A549 treated with DMSO at 1 μM for 4 hours (cell line): ENCODE measurements at places on chromosomes 2 and 18. TPM values are rescaled to one million over a fixed set of nuclear protein-coding genes. Genes with fewer than 3 reads are reported as not detected.

The LIPG gene
- 0.10 to 0.44 TPM (median 0.23 TPM) in 5 replicates for total RNA-seq

The BCS1L gene
- total RNA-seq, result 38.3 to 50.3 TPM (median 44.1 TPM) in 5 replicates

The MROH2A gene
- 0.14 to 0.32 TPM (median 0.20 TPM) in 5 replicates for total RNA-seq

The SCN7A gene
- total RNA-seq, result not detected in 5 replicates

The CHN1 gene
- 18.6 to 24.0 TPM (median 19.4 TPM) in 5 replicates for total RNA-seq

The TOGARAM2 gene
- 0.12 to 0.33 TPM (median 0.15 TPM) in 5 replicates for total RNA-seq

The REG3G gene
- total RNA-seq, result not detected in 5 replicates

The B3GNT7 gene
- 1.1 to 2.3 TPM (median 1.6 TPM) in 5 replicates for total RNA-seq

The PARD3B gene
- 0.61 to 1.5 TPM (median 0.83 TPM) in 5 replicates for total RNA-seq

The RAB6C gene
- total RNA-seq, result not detected in 5 replicates

The CXCR4 gene
- 0.38 to 1.0 TPM (median 0.58 TPM) in 5 replicates for total RNA-seq

The LRRC30 gene
- not detected in 5 replicates for total RNA-seq

The LIMS1 gene
- total RNA-seq, result 45.4 to 65.9 TPM (median 57.5 TPM) in 5 replicates

The GALNT5 gene
- total RNA-seq, result 3.0 to 3.8 TPM (median 3.2 TPM) in 5 replicates

The PDCD1 gene
- total RNA-seq, result not detected in 5 replicates

The NTSR2 gene
- total RNA-seq, result not detected in 5 replicates

The RAX gene
- not detected in 5 replicates for total RNA-seq

The UGT1A3 gene
- total RNA-seq, result 0.06 to 0.16 TPM (median 0.13 TPM) in 4 of 5 replicates, not detected in the other

The SPR gene
- 95.3 to 149 TPM (median 137 TPM) in 5 replicates for total RNA-seq

The CROCC2 gene
- total RNA-seq, result not detected in 5 replicates

The ZNF385B gene
- 0.20 TPM in 1 of 5 replicates, not detected in the others for total RNA-seq

The NAT8 gene
- total RNA-seq, result not detected in 5 replicates

The VIT gene
- 0.05 TPM in 1 of 5 replicates, not detected in the others for total RNA-seq

The MRPS9 gene
- 30.8 to 35.3 TPM (median 33.1 TPM) in 5 replicates for total RNA-seq

The IL36A gene
- not detected in 5 replicates for total RNA-seq

The LCT gene
- 0.02 to 0.06 TPM (median 0.02 TPM) in 5 replicates for total RNA-seq

The G6PC2 gene
- total RNA-seq, result not detected in 5 replicates

The CRYBA2 gene
- total RNA-seq, result 0.18 TPM in 1 of 5 replicates, not detected in the others

The IL1B gene
- 0.17 to 0.49 TPM (median 0.28 TPM) in 5 replicates for total RNA-seq

The SMYD1 gene
- not detected in 5 replicates for total RNA-seq

The C2orf81 gene
- total RNA-seq, result 3.2 to 4.4 TPM (median 3.2 TPM) in 5 replicates

The FBXO15 gene
- 0.51 to 1.6 TPM (median 0.88 TPM) in 5 replicates for total RNA-seq

The HNMT gene
- total RNA-seq, result 0.28 to 1.2 TPM (median 0.44 TPM) in 5 replicates

The HOXD8 gene
- total RNA-seq, result 4.8 to 5.9 TPM (median 5.5 TPM) in 5 replicates

The KYNU gene
- 304 to 362 TPM (median 328 TPM) in 5 replicates for total RNA-seq

The ITPRIPL1 gene
- total RNA-seq, result not detected in 5 replicates

The MORN2 gene
- 36.8 to 51.2 TPM (median 43.1 TPM) in 5 replicates for total RNA-seq

The ADCYAP1 gene
- not detected in 5 replicates for total RNA-seq

The HOXD9 gene
- 0.99 to 2.1 TPM (median 1.3 TPM) in 5 replicates for total RNA-seq

The CFAP65 gene
- 0.09 to 0.19 TPM (median 0.15 TPM) in 5 replicates for total RNA-seq
